Tibial artery (tissue), 4 donors: ENCODE measurements at places on chromosomes 16 and 17.

GRCh38 chr17:69547947-69548346 lies 133.4 kb downstream of the MAP2K6 start:
- DNase-seq = no peak
- H3K4me3 ChIP-seq = no peak overlapping the region
- H3K36me3 ChIP-seq = no peaks in the 10 kb centered on the region

GRCh38 chr17:59846394-59847165 lies 46.2 kb downstream of the TUBD1 start:
- no peaks in the 10 kb centered on the region for H3K36me3 ChIP-seq
- peaks cover 84% of the 10 kb centered on the region for H3K4me1 ChIP-seq
- H3K4me3 ChIP-seq = peak overlapping the region; percentile 17

DNA sequence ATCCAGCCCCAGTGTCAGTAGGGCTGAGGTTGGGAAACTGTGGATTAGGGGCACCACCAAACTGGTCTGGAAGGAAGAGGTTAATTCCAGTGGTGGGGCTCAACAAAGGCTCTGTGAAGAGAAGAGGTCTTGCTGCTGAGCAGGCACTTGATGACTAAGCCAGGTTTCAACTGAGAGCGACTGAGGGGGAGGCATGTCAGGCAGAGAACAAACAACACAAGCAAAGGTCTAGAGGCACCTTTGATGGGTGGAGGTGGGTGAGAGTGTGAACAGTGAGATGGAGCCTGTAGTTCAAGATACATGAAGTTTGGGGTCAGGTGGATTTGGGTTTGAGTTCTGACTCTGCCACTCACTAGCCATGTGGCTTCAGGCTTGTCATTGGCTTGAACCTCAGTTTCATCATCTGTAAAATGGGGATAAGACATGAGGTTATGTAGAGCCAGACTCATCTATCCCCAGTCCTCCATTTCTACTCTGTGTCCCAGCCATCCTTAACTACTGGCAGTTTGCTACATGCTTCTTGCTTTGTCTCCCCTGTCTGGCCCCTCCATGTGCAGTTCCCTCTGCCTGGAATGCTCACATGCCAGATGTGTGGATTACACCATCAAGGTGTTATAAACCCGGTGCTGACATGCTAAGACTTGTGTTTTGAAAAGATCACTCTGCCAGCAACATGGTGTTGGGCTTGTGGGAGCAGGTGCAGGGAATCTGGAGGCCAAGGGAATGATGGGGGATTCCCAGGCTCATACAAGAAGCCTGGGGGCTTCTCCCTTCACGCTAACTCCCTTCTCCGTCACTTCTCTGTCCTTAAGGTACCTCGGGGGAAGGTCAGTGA lies 3.0 kb upstream of the RMI2 start:
- H3K4me1 ChIP-seq = peaks cover 11% of the 10 kb centered on the region
- H3K27me3 ChIP-seq = no peaks in the 10 kb centered on the region
- H3K36me3 ChIP-seq = no peaks in the 10 kb centered on the region

- H3K4me3 ChIP-seq = peak overlapping the region; percentile 55
- peak overlapping the region; percentile 29 for H3K27ac ChIP-seq
- peaks cover 8% of the 10 kb centered on the region for H3K27me3 ChIP-seq
- DNase-seq = peak; percentile 70
- peaks cover 27% of the 10 kb centered on the region for H3K4me1 ChIP-seq
Measured at GRCh38 chr17:44970136-44970741, 2.1 kb upstream of the C1QL1 start.

- H3K4me1 ChIP-seq = peaks cover 5% of the 10 kb centered on the region
- H3K27ac ChIP-seq = no peak overlapping the region
- no peaks in the 10 kb centered on the region for H3K36me3 ChIP-seq
- peaks cover 4% of the 10 kb centered on the region for H3K27me3 ChIP-seq
- H3K4me3 ChIP-seq = peak overlapping the region; percentile 26
Measured at GRCh38 chr16:49754495-49755312, 101.2 kb downstream of the ZNF423 start.

- no peak overlapping the region for H3K4me3 ChIP-seq
- H3K4me1 ChIP-seq = peaks cover 7% of the 10 kb centered on the region
- no peak overlapping the region for H3K27ac ChIP-seq
- peaks cover 45% of the 10 kb centered on the region for H3K36me3 ChIP-seq
- no peaks in the 10 kb centered on the region for H3K27me3 ChIP-seq
- DNase-seq = no peak
Measured at GRCh38 chr16:2526135-2526534, 5.1 kb downstream of the CEMP1 start.

GRCh38 chr17:56914581-56915273 lies 878 bp upstream of the TRIM25 start:
- peak overlapping the region; percentile 71 for H3K4me3 ChIP-seq
- H3K27ac ChIP-seq = peak overlapping the region; percentile 86
- H3K27me3 ChIP-seq = no peaks in the 10 kb centered on the region
- H3K36me3 ChIP-seq = no peaks in the 10 kb centered on the region

- H3K36me3 ChIP-seq = peaks cover 86% of the 10 kb centered on the region
- DNase-seq = no peak
- H3K27me3 ChIP-seq = no peaks in the 10 kb centered on the region
Measured at GRCh38 chr16:25155553-25156460, 44.3 kb downstream of the LCMT1 start.

DNA sequence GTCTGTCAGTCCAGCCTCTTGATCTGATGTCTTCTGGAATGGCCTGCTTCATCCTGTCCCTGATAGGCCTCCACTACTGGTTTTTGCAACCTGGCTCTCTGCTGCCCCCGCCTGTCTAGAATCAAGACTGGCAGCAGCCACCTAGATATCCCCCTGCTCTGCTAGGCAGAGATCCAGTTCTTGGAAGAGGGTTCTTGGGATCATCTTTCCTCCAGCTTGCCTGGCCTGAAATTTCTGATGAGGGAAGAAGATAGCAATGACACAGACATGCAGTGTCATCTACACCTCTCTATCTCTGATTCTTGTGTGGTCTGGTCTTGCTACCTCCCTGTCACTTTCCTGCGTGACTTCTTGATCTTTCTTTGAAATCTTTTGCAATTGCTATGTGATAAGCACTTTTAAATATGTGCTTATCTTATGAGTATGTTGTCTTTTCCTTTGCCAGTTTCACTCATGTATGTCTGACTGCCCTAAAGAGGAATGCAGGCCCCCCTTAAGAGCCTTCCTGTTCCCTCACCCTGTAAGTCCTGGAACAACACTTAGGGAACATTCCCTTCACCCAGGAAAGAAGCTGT lies 20.3 kb upstream of the NFATC3 start:
- H3K27ac ChIP-seq = peak overlapping the region; percentile 72
- H3K4me3 ChIP-seq = no peak overlapping the region
- H3K4me1 ChIP-seq = peaks cover 26% of the 10 kb centered on the region
- peaks cover 9% of the 10 kb centered on the region for H3K36me3 ChIP-seq
- DNase-seq = peak; percentile 54
- no peaks in the 10 kb centered on the region for H3K27me3 ChIP-seq

- peak overlapping the region; percentile 25 for H3K27ac ChIP-seq
- H3K4me1 ChIP-seq = peaks cover 18% of the 10 kb centered on the region
- no peaks in the 10 kb centered on the region for H3K36me3 ChIP-seq
- H3K4me3 ChIP-seq = no peak overlapping the region
Measured at GRCh38 chr17:20934288-20934687, 108.5 kb downstream of the USP22 start.

GRCh38 chr16:67446968-67447507 lies 16.1 kb downstream of the HSD11B2 start:
- H3K27me3 ChIP-seq = no peaks in the 10 kb centered on the region
- H3K27ac ChIP-seq = no peak overlapping the region
- no peaks in the 10 kb centered on the region for H3K4me1 ChIP-seq
- peaks cover 30% of the 10 kb centered on the region for H3K36me3 ChIP-seq
